ENCODE measurements at places on chromosomes 1 and 21.

- DNase-seq = no peak
Observed at GRCh38 chr1:6434186-6434585, 9.6 kb downstream of the ESPN start.

DNA sequence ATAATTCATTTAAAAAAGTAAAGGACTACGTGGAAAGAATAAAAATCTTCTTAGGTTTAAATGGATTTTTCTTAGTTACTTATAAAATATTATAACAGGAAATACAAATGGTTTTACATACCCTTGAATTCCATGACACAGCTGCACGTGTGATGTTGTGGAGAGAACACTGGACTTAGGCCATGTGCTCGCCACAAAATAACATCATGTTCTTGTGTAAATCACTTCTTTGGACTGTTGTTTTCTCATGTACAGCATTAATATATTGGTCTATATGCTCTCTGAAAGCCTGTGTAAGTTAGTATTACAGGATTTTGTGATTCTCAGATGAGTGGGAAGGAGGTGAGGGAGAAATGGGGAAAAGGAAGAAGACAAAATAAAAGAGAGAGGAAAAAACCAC, 228.2 kb downstream of the DNM3 start:
- DNase-seq = no peak

DNA sequence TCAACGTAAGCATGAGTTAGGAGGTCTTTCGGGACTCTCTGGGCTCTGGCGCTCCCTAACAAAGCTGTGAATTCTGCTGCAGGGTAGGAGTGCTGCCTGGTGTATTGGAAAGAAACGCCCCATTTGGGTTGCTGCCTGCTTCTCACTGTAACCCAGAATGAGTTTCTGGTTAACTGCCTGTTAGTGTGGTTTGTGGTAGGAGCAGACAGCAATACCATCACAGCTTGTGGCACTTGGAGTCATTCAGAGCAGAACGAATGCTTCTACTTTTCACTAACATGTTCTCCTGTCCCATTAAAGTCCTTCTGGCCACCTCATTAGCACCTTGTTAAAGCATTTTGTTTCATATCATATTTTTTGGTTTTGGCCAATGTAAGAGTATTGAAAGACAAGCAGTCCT, 18.1 kb downstream of the MAP3K7CL start:
- DNase-seq = no peak

DNA sequence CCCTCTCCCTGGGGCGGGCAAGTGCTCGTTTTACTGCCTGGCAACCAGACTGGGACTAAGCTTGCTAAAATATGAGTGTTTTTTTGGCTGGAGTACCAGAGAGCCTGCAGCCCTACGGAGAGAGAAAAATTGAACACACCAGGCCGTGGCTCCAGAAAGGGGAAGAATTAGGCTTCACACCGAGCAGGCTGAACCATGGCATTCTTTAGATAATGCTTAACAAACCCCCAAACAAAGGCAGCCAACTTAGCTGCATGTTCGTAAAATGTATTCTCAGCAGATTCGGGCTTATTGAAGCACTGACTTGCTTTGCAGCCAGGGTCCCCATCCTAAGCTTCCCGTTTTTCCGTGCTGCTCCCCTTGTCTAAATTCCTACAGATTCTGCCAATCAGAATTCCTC, 76.6 kb downstream of the LMX1A start:
- no peak for DNase-seq

DNA sequence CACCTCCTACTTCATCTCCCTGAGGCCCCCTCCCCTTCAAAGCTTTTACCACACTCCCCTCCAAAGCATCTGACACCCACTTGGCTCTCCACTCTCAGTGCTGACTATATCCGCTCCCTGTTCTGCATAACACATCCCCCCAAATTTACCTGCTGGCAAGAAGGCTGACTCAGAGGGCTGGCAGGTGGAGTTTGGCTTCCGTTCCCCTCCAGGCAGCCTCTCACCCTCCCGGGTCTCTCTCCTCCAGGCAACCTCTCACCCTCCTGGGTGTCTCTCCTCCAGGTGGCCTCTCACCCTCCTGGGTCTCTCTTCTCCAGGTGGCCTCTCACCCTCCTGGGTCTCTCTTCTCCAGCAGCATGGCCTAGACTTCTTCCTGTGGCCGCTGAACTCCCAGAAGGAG, 562.1 kb downstream of the NPHP4 start:
- DNase-seq = no peak

DNA sequence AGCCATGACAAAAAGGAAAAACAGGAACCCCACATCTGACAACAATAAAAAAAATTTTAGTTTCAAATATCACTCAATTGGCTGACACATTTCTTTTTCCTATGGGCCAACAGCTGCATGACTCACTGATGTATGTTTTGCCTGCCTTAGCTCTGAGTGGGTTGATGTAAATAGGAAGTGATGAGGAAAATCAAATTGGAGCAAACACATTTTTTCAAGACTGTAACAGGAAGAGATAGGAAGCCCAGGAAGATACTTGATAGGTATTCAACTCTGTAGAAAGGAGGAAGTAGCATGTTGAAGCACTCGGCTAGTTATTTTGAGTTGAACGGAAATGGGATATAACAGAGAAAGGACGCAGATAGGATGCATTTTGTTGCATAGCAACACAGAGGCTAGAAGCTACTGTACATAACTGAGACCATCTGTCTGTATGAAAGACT, 168.0 kb upstream of the NR5A2 start:
- DNase-seq = no peak

GRCh38 chr1:208595745-208596144, 351.6 kb upstream of the PLXNA2 start:
- DNase-seq = no peak

DNA sequence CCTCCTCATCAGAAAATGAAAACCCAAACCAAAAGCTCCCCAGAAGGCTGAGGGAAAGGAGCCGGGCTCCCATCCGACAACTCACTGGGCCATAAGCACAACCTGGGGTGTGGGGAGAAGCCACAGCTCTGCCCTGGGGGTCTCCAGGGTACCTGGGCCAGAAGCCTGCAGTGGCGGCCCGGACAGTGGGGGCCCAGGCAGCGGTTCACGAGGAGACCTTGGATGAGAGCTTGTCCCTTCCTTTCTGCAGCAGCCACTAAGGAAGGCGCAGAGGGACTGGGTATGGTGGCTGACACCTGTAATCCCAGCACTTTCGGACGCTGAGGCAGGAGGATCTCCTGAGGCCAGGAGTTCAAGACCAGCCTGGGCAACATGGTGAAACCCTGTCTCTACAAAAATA, 17.5 kb upstream of the TRAPPC10 start:
- DNase-seq = no peak

DNA sequence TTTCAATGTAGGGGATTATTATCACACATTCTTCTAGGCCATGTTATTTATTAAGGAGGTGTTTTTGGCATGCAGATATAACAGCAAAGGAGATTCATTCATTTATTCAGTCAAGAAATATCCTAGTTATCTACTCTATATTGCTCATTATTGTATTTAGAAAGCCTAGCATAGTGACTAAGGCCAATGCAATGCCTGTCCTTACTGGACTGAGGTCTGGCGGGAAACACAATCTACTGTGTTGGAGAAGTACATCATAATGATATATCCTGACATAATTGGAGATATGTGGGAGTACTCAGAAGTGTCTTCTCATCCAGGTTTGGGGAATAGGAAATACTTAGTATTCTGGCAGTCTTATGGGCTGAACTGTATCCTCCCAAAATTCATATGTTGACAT, 421.5 kb upstream of the USP24 start:
- no peak for DNase-seq

GRCh38 chr1:115340879-115341278, 2.8 kb upstream of the NGF start:
- no peak for DNase-seq

DNA sequence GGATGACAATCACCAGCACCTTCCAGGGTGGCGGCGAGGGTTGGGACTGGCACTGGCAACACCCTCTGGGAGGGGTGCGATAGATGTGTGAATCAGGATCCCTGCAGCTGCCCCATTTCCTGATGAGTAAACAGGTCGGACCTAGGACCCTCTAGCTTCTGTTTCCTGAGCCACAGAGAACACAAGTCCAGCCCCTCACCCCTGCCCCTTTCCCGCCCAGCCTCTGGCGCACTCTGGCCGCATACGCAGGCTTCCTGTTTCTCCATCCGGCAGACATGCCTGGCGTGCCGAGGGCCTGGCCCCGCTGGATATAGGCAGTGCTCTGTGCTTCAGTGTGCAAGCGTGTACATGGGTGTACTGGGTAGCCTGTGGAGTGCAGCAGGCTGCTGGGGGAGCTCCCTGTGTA, 4.6 kb downstream of the PEAR1 start:
- no peak for DNase-seq

GRCh38 chr1:235160383-235160956, 580 bp downstream of the RBM34 start:
- peak; percentile 36 for DNase-seq

DNA sequence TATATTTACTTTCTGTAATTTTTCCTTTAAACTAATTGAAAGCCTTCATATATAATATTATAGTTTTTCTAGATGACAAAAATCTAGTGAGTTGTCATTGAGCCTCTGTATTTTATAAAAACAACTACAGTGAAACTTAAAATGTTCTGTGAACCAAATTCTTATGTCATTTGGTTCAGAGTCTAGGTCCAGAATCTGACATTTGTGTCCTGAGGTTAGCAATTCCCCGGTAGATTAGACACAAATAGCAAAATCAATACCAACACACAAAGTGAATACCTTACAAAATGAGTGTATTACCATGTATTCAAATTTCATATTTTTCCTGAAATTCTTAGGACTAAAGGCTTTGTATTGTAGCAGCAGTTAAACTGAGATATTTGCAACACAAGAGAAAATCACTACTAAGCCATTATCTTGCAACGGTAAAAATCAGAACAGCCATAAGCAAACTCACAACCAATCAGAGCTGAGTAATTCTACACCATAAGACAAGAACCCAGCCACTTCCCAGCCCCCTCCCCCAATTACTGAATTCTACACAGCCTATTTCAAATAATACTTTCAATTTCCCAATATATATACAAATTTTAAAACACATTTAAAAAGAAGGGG, 573.5 kb downstream of the SMYD3 start:
- no peak for DNase-seq

Data from NCI-H1436 (cell line).